Hematopoietic multipotent progenitor cell (in vitro differentiated cells): ENCODE measurements at places on chromosomes 12 and 14. TPM values are rescaled to one million over a fixed set of nuclear protein-coding genes. Genes with fewer than 3 reads are reported as not detected.

CIROP gene
- not detected for total RNA-seq

DNA sequence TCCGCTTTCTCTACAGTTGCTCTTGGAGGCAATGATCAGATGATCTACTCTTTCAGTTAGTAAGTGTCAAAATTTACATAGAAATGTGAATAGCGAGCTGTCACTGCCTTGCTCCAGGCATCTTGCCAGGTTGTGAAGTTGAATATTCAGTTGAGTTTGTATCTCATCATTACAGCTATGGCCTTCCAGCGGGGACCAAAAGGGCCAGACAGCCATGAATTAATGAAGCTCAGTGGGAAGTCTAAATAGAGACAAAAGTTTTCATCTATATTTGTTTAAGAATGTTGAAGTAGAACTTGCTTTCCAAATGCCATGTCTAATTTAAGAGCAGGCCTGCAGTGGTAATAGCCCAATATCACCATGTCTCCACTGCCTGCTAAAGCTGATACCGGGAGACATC lies 387.8 kb downstream of the FLRT2 start:
- DNase-seq = no peak

DNA sequence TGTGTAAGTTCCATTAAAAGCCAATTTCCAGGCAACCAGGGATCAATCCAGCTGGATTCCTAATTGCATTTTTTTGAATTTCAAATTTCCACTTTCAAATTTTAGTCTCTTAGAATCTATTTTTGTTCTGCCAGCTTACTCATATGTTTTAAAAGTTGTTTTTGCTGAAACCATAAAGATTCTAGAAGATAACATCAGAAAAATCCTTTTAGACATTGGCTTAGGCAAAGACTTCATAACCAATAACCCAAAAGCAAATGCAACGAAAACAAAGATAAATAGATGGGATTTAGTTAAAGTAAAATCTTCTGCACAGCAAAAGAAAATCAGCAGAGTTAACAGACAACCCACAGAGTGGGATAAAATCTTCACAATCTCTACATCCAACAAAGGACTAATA lies 253.3 kb downstream of the AEBP2 start:
- no peak for DNase-seq

GRCh38 chr14:105013150-105013785 lies 7.6 kb downstream of the CDCA4 start:
- DNase-seq = no peak

DNA sequence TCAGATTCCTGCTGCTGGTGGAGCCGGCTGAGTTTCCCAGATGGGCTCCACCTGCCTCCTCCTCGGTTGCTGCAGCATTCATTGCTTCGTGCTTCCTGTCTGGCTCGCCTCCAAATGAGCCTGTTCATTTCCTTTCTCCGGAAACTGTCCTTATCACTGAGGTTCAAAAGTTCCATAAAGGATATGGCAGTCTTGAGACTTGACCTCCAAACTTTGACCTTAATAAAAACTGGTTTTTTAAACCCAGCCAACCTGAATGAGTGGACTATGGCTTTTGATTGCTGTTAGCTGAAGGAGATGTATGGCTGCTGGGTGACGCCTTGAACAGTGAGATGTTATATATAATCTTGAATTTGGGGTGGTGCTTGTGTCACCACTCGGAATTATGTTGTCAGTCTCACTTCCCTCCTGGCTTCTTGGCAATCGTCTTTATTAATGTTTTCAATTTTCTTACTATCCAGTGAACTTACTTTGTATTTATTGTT lies 62.7 kb downstream of the RASSF3 start:
- DNase-seq = no peak

OR6C3 gene
- total RNA-seq = not detected

DNA sequence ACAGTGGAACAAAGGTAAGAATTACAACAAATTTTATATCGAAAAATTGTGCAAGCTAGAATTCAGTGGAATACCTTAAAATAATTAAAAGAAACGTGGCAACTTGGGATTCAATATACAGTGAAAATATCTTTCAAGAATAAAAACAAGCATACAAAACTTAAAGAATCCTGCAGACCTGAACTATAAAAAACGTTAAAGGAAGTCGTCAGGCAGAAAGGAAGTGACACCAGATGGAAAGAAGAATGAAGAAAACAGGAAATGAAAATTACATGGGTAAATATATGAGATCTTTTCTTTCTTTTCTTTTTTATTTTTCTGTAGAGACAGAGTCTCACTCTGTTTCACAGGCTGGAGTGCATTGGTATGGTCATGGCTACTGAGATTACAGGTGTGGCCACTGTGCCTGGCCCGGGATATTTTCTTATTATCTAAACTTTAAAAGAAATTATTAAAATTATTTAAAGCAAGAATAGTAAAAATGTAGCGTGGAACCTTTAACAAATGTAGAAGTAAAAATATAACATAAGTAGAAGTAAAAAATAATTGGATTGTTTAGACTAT lies 4.7 kb downstream of the MGP start:
- DNase-seq = no peak

DNA sequence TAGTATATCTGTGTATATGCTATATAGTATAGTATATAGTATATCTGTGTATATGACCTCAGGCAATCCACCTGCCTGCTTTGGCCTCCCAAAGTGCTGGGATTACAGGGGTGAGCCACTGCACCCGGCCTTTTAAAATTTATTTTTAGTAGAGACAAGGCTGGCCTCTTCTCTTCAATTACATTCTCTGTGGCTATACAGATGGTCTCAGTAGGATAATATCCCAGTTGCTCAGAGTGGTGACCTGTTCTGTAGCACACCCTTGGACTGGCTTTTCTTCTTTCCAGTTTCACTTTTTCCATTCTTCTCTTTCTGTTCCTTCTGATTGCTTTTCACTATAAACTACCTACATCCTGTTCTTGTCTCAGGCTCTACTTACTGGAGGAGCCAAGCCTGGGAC lies 3.1 kb upstream of the NFATC4 start:
- DNase-seq = no peak

- no peak for DNase-seq
These were observed 623 bp upstream of the TSPAN8 start for GRCh38 chr12:71158361-71158882.

- no peak for DNase-seq
These were observed 280.0 kb upstream of the RTL1 start for GRCh38 chr14:101183376-101184103.

SLCO1A2 gene
- under 0.01 TPM for total RNA-seq

DNA sequence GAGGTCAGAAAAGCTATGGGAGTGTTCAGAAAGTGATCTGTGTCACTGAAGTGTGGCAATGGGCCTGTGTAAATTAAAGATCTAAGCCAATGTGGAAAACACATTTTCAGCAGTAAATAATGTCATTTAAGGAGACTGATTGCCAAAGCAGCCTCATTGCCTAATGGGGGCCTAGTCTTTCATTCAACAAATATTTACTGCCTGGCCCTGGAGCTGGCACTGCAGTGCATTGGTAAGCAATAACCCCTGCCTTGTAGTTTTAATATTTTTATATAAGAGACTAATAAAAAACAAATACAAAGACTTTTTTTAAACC lies 326.6 kb downstream of the BTG1 start:
- DNase-seq = no peak

DNA sequence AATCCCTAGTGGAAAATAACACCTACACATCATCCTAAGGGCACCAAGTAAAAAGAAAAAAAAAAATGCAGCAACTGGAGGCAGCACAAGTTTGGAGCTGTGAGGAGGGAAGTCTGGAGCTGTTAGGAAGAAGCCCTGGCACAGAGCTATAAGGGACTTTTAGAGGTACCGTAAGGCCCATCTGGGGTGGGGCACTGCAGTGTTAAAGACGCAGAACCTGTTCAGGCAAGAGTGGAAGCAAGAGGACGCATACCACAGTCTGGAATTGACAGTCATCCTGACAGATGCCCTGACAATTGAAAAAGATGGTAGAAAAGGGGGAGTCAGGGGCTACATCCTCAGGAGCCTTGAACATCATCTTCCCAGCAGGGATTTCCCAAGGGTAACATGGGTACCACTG lies 195.9 kb upstream of the PLEKHG7 start:
- no peak for DNase-seq

CLEC1A gene
- total RNA-seq = under 0.01 TPM

TAS2R13 gene
- total RNA-seq = 1.3 TPM

STAC3 gene
- total RNA-seq = 1.1 TPM

DNA sequence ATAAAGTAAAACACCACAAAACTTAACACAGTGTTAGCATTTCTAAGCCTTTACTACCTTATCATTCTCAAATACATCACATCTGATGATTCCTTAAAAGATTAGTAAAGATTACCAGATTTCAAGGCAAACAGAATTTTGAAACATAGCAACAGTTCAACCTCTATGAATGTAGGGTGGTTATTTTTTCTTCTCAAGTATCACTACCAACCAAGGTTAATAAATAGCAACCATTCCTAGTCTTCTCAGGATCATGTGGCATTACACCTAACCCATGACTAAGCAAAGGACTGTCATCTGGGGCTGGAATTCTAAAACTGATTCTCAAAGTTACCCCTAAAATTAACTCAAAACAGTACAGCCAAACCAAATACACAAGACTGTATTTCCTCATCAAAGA lies 39.4 kb upstream of the CSRNP2 start:
- DNase-seq = no peak

DNA sequence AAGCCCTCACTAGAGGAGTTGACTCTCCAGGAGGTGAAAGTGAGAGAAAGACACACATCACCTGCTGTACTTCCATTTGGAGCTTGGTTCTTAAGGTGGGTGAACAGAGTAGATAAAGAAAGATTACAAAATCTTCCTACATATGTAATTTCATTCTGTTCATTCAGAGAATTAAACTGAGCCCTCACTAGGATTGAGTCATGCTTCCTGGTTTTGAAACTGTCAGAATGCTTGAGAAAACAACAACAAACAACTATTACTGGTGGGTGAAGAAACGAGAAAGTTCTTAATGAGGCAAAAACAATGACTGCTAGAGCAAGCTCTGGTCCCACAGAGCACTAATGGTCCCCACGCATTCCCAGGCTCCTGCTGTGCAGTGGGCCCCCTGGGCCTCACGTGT lies 841.7 kb downstream of the VRK1 start:
- DNase-seq = no peak

GRCh38 chr12:119775246-119775895 lies 101.7 kb downstream of the CIT start:
- no peak for DNase-seq

DNA sequence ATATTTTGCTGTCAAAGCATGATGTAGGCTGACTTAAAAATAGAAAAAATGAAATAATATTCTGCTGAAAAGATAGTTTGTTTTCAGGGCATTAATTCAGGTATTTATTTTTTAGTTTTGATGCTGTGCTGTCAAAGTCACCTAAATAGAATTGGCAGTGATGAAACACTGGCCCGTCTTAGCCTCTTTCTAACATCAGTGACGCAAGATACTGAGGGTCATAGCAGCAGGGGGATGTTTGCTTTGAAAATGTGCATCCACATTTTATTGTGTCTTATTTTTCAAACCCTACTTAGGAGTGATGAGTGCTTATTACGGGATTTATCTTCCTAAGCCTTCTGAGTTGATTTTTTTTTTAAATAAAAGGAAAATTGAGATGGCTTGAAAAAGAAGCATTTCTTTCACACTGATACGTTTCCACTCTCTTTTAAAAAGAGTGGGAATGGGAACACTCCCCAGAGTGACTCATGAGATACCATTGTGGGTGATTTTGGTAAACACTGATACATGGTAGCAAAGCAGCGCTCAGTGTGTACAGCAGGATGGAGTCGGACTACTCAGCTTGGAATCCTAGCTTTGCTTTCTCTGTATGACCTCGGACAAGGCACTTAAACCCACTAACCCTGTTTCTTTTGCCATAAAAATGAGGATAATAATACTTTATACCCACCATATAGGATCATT lies 290.8 kb downstream of the ERC1 start:
- DNase-seq = no peak

DNA sequence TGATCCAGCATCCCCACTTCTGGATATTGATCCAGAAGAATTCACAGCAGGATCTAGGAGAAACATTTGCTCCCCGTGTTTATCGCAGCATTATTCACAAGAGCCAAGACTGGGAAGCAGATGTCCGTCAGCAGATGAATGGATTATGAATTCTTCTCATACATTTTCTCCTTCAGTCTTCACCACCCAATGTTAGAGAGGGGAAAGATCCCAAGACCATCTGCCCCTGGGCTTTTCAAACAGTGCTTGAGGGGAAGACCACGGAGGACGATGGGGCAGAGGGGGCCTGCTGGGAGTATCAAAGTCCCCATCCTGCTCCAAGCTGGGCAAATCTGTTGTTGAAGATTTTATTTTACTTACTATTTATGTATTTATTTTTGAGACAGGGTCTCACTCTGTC lies 41.1 kb downstream of the SERPINA3 start:
- DNase-seq = no peak

GRCh38 chr14:49865431-49865859 lies 12.9 kb upstream of the NEMF start:
- DNase-seq = peak; percentile 65

DNA sequence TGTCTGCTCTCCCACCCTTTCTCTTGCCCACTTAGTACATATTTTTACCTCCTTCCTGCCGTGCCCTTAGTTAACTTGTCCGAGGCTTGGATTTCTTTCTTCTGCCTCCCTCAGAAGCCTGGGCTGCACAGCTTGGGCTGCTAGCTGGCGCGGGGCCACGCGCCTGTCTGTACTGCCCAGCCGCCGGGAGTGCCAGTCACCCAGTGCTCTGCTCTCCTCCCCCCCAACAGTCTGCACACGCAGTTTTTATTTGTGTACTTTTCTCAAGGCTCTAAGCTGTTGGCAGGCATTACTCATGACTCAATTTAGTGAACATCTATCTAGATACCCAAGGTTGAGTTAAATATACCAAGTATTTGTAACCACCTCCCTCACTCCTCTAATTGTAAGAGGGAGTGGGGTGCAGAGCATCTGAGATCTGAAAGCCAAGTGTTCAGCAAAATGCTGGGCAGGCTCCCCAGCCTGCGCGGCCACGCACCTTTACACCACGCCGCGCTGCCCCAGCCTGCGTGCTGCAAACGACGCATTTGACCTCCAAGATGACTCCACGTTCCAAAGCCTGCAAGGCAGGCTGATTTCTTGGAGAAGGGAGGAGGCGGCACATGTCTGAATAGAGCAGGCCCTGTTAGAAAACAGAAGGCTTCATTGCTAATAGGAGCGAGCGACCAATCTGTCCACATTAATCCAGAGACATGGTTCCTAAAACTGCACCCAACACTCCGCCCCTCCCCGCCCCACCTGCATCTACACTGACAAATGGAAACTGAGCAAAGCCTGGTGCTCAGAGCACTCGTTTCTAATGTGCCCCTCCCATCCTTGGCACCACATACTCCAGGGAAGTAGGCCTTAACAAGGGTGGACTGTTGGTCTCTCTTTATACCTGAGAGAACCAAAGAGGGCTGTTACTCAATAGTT lies 18.2 kb upstream of the CACNA2D4 start:
- DNase-seq = no peak
